Activated naive CD4-positive, alpha-beta T cell treated with anti-CD3 and anti-CD28 coated beads, Interleukin-2, amount 50 U/mL, for 72 hours (primary cell): ENCODE measurements at places on chromosomes 2 and 18. TPM values are rescaled to one million over a fixed set of nuclear protein-coding genes. Genes with fewer than 3 reads are reported as not detected.

GRCh38 chr2:30688956-30689401 is 118.3 kb downstream of the CAPN13 start:
- no peak for DNase-seq

The UPP2 gene
- total RNA-seq, result not detected

The CCDC74A gene
- 3.7 TPM for total RNA-seq

The PDE1A gene
- not detected for total RNA-seq

The RGPD3 gene
- total RNA-seq, result not detected

GRCh38 chr2:109644571-109645275 is 30.6 kb downstream of the SOWAHC start:
- DNase-seq, result no peak

DNA sequence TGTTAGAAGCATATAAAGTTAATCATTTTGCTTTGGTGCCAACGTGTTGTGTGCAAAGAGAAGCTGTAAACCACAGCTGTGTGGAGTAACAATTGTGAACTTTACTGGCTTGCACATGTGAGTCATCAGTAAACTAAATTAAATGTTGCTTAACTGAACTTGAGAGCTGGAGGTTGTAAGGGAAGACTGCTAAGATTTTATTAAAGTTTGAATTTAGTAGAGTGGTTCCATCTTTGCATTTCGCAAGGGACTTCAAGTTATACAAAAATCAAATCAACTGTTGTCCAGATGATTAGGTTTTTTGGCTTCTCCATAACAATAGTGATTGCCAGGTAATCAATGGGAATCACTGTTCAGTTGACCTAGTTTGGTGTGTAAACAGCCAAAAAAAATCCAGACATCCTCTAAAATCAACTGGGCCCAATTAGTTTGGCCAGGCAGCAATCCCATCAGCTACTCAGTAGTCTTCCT is 247.4 kb downstream of the MYO3B start:
- DNase-seq, result no peak

The NT5C1B gene
- total RNA-seq, result not detected

- DNase-seq, result no peak
Measured at GRCh38 chr2:84297155-84297554, 161.9 kb downstream of the SUCLG1 start.

The CPSF3 gene
- 63.3 TPM for total RNA-seq

The TWIST2 gene
- not detected for total RNA-seq

- DNase-seq, result no peak
Measured at GRCh38 chr2:176385838-176386237, 116.6 kb downstream of the MTX2 start.

The PTGR3 gene
- total RNA-seq, result 25.9 TPM

DNA sequence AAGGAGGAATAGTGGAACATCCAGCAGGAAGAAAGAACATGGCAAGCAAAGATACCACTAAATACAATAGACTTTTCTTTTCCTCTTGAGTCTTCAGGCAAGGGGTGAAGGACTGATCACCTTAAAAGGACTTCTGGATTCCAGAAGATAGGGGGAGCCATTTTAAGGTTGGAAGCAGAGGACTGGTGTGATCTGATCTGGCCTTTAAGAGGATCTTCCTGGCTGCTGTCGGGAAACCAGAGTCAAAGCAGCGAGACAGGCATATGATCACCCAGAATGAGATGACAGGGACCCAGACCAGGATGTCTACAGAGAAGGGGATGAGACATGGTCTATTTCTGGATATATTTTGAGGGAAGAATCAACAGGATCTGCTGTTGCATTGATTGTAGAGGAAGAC is 558.0 kb downstream of the STK39 start:
- DNase-seq, result no peak

- DNase-seq, result no peak
Measured at GRCh38 chr2:209322905-209323512, 100.8 kb upstream of the MAP2 start.

DNA sequence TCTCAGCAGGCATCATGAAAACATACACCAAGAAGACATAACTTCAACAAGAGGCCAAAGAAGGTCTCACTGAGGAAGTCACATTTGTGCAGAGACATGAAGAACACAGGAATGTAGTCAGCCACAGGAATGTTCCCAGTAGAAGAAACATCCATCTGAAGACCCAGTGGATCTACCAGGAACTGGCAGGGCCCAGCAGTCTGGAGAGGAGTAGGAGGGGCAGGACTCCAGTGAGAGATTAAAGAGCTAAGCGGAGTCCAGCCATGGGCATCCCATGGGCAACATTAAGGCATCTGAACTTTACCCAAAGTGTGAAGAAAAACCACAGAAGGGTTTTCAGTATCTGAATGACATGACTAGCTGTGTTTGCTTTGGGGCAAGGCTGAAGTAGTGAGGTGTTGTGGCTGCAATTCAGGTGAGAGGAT is 103.1 kb downstream of the UPP2 start:
- DNase-seq, result no peak

DNA sequence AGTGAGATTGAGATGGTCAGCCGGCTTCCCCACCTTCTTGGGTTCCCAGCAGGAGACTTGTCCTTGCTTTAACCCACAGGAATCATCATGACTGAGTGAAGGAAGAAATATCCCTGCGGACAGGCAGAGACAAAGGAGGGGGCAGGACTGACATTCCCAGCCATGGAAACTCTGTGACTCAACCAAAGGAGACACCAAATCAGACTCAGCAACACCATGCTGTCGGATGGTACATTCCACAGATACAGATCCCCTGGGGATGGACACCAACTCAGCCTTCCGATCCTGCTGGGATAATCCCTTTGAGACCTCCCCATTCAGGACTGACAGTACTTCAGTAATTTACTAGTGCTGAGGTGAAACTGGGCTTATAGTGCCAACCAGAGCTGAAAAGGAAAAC is 518.3 kb downstream of the XIRP2 start:
- no peak for DNase-seq

GRCh38 chr2:99430614-99431291 is 59.1 kb downstream of the REV1 start:
- no peak for DNase-seq

The PSMA8 gene
- total RNA-seq, result 0.45 TPM

The UGT1A6 gene
- total RNA-seq, result not detected

DNA sequence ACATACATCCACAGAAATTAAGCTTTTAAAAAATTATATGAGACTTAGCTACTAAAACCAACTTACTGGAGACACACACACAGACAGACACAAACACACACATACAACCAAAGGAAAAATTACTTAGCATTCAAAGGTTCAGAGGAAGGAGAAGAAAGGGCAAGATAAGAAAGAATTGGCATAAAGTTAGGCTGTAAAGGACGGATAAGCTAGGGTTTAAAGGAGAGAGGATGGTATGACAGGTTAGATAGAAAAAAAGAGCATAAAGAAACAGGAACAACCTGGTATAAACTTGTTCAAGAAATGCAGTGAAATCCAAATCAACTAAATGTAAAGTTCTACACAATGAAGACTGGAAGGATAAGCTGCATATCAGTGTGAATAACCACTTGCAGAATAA is 73.4 kb downstream of the SLC66A3 start:
- no peak for DNase-seq

The KCNE4 gene
- total RNA-seq, result not detected

The ZAP70 gene
- 235 TPM for total RNA-seq

The NOL4 gene
- total RNA-seq, result not detected

- no peak for DNase-seq
Measured at GRCh38 chr18:45608400-45608799, 6.9 kb upstream of the SLC14A2 start.

- no peak for DNase-seq
Measured at GRCh38 chr2:240643093-240643810, 18.0 kb downstream of the GPR35 start.

The CRYGC gene
- not detected for total RNA-seq

DNA sequence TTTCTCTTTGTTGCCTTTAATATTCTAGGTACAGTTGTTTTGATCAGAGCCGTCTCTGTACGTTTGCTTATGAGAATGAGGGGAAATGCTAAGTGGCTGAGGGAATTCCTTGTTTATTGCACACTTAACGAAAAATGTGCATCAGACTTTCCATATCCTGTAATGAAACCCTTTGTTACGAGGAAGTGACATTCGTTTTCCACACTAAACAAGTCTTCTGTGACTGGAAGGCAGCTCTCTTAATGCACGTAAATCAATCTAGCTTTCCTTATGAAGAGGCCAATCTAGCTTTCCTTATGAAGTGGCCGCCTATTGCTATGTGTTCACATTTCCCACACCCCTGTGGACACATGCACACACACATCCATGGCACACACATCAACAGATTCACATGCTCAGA is 186.2 kb downstream of the SNTG2 start:
- no peak for DNase-seq

DNA sequence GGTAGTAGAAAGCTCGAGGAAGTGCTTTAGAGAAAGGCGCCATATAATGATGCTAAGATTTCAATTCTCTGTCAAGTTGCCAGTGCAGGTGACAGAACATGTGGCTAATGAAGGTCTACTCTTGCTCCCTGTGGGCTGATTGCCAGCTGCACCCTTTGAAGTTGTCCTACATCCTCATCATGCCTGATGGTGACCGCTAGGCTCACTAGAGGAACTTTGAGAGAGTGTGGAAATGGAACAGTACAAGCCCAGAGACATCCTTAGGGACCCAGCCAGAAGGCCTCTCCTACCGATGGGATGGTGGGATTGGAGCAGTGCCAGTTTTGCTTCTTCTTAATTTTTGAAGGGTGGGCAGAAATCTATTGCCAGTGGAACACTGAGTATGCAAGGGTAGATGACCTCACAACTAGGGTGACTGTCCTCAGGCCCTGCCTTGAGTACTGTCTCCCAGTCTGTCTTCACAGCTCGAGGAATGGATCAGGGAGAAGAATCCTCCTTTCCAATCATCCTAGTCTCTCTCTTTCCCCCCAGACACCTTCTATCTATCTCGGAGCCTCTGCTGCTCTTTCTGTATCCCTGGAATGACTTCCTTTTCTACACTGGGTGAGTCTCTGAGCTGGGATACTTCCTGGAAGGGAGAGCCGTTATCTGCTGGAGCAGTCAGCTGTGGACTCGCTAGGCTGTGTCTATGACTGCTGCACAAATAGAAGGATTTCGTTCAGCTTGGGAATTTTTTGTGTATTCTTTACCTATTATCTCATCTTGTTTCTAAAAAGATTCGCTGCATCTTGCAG is 33.5 kb downstream of the LGALSL start:
- DNase-seq, result no peak

- DNase-seq, result no peak
Measured at GRCh38 chr2:175525975-175526374, 344.5 kb upstream of the ATP5MC3 start.

DNA sequence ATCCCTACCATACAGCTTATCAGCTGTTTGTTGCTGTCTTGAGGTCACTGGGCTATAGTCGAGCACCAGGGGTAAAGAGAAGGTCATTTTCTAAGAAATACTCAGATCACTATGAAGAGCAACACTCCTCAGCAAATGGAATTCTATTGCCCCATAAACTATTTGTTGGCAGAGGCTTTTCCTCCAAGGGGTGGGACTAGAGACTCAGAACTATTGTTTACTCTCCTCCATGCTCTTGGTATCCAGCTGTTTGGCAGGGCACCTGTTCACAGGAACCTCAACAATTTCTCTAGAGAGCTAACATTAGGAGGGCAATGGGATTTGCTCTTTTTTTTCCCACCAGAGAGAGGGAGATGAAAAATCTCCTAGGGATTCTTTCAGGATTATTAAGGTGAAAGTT is 249.1 kb upstream of the SPRED2 start:
- DNase-seq, result no peak

- no peak for DNase-seq
Measured at GRCh38 chr2:200089756-200090109, 134.4 kb downstream of the MAIP1 start.
